Stimulated activated CD8-positive, alpha-beta memory T cell treated with anti-CD3 and anti-CD28 coated beads, Interleukin-4, amount 100 ng/mL, for 1 hour (primary cell): ENCODE measurements at places on chromosomes 6 and 20.
A peak's percentile ranks its signal among the peaks of the same experiment; 100 is the strongest.

GRCh38 chr20:63234693-63235398, 859 bp upstream of the BIRC7 start:
- DNase-seq: no peak

- no peak for DNase-seq
Measured at GRCh38 chr6:170153436-170154319, 137.2 kb downstream of the DLL1 start.

DNA sequence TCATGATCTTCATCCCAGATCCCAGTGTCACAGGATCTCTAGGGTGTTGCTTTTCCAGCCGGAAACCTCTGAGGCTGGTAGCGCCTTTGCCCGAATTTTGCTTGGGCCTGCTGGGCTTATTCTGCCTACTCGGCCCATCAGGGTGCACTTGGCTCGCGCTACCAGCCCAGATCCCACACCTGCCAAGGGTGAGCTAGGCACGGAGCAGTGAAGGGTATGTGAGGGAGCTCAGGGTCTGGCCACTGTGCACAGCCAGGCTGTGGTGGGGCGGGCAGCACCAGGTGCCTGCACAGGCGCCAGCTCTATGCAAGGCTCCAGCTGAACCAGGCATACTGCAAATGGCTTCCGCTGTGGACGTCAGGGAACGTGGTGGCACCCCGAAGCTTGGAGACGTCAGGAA, 693.4 kb upstream of the FLRT3 start:
- no peak for DNase-seq

DNA sequence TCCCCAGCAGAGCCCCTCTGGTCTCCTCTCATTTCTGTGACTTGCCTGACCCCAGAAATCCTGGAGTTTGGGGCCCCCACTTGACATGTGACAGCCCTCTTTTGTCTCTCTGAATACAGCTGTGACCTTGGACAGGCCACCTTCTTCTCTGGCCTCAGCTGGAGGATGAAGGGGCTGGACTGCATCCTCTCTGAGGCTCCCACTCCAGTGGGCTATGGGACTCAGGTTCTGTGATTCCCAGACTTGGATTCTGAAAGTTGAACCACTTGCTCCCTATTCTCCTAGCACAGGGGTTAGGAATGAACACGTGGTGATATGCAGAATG, 9.1 kb downstream of the BPIFB3 start:
- no peak for DNase-seq

DNA sequence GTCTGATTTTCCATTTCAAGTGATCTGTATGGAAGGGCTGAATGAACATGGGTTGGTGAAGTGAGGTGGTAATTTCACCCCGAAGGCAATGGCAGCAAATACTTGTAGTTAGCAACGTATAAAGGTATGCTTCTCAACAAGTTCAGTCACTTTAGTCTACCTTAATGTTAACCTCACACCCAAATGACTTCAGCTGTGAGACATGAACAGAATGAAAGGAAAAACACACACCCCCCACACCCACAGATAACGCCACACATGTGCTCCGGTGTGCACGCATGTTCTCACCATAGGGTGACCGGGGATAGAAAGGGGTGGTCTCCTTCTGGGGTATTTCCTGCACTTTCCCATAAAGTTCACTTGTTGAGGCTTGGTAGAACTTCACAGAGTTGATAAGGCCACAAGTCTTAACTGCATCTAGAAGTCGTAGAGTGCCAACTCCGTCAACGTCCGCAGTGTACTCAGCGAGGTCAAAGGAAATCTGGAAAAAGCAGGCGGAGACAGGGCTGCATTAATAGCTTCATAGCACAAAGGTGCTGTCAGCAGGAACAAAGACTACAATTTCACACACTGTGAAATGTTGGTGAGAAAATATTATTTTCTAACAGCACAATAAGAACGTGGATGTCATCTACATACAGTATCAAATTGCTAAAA, 284.8 kb downstream of the GMDS start:
- no peak for DNase-seq

DNA sequence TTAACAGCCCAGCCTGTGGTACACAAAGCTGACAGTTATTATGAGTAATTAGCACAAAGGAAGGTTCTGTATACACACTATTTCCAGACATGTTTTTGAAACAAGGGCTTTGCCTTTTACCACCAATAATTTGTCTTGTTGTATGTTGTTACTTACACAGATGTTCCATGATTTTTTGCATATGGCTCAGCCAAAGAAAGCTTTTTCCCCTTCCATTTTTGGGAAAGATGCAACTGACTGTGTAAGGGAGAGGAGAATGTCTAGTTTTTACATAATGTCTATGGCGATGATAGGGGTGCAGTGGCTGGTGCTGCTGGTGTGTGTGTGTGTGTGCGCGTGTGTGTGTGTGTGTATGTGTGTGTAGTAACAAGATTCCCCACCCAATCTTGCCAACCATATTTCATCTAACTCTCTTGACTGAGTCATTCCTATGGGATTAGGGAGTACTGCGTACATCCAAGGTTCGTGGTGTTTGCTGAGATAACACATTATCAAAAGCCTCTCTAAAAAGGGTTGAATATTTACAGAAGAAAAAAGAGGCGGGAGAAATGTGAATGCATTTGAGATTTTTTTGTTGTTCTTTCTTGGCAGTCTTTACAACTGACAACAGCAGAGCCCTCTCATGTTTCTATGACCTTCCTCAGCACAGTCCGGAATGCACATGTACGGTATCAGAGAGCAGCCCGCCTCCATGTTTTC, 192.2 kb downstream of the GMPR start:
- DNase-seq: no peak

GRCh38 chr6:109690373-109690736, 647 bp downstream of the AK9 start:
- DNase-seq: peak; percentile 26

- no peak for DNase-seq
Measured at GRCh38 chr6:26175428-26176181, 88.4 kb downstream of the HFE start.

DNA sequence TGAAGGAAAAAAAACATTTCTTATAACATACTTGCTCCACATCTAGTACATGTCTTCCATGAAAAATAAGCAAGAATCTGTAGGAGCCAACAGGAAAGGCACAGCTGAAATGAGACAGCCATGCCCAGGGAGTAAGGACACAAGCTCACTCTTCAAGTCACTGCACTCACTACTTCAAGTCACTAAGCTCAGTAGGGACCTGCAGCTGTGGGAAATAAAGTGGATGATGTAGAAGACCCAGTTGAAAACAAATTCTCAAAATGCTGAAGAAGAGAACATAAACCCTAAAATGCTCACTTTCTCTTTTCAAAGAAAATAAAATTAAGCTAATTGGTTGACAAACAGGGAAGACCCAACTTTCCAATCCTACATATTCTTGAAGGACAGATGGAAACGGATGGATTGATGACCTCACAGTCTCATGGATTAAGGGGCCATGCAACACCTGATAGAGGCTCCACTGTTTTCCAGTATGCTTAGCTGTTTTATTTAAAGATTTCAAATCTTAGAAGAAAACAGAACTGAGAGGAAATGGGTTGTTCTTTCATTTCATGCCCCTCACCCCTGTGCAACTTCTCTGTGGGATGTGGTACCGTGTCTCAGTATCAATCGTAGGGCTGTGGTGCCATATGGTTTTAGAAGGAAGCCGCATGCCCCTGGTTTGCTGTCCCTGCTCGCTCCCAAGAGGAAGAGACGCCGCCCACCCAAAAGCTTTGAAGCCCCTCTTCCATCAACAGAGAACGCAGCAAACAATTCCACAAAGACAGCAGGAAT, 133.3 kb downstream of the WDR27 start:
- DNase-seq: no peak

DNA sequence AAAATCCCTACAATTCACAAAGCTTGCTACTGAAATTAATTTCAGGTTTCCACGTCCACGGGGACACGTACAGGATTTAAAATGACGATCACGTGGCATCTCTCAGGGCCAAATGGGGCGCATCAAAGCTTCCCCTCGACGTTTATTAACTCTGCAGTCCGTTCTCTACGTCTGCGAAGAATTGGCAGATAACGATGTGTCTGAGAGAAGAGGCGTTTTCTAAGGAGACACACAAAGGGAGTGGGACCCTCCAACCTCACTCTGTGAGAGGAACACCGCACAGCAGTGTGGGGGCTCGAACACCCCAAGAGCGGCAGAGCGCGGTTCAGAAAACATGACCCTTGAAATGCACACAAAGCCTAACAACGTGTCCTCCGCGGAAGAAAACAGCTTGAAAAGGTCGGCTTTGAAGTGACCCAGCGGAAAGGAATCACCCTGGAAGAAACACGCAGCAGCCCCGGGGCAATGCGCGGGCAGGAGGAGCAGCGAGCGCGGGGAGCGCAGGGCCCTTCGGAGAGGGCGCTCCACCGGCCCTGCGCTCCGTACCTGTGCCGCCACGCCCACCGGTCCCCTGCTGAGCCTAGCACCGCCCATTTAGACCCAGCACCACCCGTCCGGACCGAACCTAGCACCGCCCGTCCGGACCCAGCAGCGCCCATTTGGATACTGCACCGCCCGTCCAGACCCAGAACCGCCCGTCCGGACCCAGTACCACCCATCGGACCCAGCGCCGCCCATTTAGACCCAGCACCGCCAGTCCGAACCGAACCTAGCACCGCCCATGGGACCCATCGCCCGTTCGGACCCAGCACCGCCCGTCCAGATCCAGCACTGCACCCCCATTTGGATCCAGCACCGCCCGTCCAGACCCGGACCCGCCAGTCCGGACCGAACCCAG, 1.1 kb upstream of the AFDN start:
- no peak for DNase-seq

DNA sequence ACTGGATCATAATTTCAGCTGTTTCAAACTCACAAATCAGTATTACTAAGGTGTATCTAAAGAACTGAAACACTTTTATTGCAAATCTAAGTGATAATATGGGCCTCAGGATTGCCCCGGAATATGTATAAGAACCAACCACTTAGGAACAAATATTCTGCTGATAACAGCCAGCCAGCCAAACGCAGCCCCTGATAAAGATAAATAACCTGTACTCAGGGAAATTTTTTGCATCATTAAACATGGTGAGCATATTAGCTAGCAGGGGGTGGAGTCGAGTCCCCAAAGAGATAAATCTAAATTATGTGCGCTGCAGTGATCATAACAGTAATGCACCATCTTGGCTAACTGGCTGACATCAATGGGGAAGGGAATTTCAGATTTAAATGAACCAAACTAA, 410.2 kb upstream of the MAP3K7 start:
- DNase-seq: no peak

DNA sequence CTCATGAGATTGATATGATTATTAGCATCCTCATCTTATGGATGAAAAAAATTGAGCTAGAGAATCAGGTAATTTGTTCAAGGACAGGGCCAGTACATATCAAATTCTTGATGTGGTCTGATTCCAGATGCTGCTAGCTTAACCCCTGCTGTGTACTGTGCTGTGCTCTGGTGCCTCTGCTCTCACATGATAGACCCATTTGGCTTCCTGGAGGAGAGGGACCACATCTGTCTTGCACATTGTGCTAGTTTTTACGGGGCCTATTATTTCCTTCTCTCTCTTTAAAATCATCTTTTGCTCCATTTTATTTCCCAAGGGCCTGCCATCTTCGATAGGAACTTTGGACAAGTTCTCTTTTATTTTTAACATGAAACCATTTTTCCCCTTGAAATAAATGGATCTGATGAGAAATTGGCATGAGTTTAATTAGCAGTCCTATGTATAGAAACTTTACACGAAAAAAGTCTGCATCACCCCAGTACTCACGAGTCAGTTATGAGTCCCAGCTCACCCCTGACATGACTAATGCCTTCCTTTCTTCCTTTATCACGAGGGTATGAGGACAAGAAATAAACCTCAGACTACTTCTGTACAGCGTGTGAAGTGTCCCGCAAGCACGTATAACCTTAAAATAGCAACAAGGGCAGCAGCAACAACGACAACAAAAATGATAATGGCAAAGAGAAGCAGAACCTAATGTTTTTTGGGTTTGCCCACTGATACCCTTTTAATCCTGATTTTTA, 26.5 kb downstream of the CD109 start:
- no peak for DNase-seq

DNA sequence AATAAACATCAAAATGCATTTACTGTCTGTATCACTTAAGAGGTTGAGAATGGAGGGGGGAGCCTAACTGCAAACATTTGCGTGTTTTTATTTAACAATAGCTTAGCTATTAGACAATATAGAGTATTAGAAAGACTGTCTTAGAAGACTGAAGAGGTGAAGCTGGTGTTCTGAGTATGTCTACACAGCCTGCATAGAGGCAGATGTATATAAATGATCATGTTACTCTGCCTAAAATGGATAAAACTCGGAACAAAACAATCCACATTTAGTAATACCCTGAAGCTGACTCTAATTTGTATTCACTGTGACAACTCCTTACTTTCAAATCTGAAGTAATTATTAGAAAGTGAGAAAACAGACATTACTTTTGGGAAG, 181.9 kb downstream of the GMPR start:
- no peak for DNase-seq

DNA sequence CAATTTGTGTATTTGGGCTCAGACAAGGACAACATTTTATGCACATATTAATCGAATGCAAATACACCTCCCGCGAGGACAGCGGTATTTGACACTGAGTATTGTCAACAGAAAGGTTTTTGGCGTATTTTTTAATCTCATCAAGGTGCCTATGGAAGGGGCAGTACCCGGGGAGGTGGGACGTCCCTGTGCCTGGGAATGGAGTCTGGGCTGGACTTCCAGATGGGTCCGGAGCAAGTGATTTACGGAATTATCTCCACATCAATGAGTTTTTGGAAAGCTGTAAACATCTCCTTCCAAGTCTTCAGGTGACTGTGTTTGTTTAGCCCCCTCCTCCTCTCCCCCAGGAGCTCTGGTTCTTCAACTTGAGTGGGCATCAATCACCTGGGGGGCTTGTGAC, 39.8 kb downstream of the PRR18 start:
- DNase-seq: no peak

DNA sequence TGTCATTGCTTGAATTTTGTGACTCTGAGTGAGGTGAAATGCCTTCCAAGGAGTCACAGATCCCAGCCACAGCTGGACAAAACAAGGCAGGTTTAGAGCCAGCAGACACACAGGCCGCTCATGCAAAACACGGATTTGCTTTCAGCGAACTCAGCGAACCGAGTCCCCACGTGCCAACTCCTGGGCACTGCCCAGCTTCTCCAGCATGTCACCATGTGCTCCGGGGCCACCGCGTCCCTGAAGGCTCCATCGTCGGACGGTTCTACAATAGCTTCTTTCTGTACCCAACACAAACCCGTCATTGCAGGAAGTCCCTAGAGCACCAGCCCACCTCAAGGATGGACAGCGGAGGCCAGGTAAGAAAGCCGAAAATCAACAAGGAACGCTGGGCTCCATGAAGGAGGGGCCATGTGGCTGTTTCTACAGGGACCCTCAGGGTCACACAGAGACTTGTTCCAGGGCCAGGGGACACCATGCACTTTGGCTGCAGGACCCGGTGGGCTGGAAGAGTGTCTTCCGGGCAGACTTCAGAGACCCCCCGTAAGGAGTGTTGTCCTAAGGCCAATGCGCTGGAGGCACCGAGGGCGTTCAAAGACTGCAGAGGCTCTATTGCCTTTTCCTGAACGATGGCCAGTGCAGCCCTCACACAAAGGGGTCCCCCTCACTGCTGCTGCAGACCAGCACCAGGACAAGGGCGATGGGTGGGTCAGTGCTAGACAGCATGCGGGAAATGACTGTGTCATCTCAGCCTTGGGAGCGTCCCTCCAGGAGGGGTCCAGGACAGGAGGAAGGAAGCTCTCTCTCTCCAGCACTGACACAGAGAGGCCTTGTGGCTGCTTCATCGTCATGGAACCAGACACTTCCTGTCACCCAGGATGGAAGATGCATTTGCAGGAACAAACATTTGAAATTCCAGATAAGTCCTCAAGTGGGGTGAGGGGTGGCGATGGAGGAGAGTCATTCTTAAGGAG, 19.8 kb downstream of the DACT2 start:
- no peak for DNase-seq

- no peak for DNase-seq
Measured at GRCh38 chr20:43716757-43717615, 9.8 kb downstream of the GTSF1L start.

- no peak for DNase-seq
Measured at GRCh38 chr6:137827977-137828810, 38.9 kb upstream of the TNFAIP3 start.
